ENCODE measurements at places on chromosomes 3 and 15.

- no peak for DNase-seq
These were observed 12.6 kb upstream of the GOLGA6L7 start for GRCh38 chr15:28861031-28861534.

GRCh38 chr15:92664178-92664900 lies 8.8 kb upstream of the FAM174B start:
- DNase-seq = no peak

- DNase-seq = no peak
These were observed 415.0 kb downstream of the PDCD6IP start for GRCh38 chr3:34213478-34213877.

DNA sequence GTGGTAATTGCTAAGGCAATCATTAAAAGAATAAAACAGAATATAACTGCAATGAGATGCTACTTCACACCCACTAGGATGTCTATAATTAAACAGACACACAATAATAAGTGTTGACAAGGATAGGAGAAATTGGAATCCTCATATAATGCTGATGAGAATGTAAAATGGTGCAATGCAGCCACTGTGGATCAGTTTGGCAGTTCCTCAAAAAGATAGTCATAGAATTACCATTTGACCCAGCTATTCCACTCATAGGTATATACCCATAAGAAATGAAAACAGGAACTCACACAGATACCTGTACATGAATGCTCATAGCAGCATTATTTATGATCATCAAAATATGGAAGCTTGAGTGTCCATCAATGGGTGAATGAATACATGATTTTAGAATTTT lies 9.6 kb upstream of the RNF111 start:
- DNase-seq = no peak

- DNase-seq = no peak
These were observed 53.0 kb upstream of the FGD5 start for GRCh38 chr3:14765576-14766427.

DNA sequence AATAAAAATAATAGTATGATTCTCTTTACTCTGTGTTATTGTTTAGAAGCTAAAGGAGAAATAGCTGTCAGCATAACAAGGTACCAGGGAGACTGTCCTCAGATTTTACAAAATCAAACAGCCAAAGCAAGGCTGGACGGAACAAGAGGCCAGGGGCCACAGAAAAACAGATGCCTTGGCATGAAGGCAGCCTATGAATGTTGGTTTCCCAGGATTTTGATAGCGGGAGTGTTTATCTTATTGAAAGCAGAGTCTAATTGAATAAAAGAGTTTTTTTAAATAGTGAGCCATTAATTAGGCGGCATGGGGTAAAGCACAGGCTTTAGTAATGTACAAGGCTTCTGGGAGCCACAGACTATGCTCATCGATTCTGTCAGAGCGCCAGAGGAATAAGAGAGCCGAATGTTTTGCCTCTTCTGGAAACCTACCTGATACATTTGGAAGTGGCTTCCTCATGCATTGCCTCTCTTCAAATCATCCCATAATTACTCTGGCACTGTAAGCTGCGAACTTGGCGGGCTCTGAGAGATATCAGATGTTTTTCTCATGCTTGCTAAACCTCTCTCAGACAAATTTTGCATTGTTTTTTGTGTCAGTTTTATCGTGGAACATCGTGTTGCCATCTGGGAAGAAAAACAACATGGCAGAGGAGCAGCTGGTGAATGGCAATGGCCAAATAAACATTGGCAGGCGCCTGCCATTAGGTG lies 30.4 kb upstream of the TMCO5A start:
- no peak for DNase-seq

GRCh38 chr3:7193269-7193668 lies 332.4 kb downstream of the GRM7 start:
- DNase-seq = no peak

- no peak for DNase-seq
These were observed 178.8 kb downstream of the MBNL1 start for GRCh38 chr3:152447511-152447910.

DNA sequence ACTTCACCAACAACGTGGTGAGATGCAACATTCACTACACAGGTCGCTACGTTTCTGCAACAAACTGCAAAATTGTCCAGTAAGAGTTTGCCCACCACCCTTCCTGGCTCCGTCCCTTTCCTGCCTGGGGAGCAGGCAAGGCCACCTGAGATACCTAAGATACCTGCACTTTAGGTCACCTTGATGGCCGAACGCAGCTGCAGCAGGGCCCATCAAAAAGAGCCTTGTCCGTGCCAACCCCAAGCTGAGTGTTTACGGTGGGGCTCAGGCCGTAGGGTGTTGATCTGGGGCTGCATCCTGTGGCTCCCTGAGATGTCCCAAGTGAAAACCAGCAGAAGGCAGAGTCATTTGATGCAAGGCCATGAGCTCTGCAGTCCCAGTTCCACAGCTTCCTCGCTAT lies 23.2 kb downstream of the LOXL1 start:
- DNase-seq = no peak

DNA sequence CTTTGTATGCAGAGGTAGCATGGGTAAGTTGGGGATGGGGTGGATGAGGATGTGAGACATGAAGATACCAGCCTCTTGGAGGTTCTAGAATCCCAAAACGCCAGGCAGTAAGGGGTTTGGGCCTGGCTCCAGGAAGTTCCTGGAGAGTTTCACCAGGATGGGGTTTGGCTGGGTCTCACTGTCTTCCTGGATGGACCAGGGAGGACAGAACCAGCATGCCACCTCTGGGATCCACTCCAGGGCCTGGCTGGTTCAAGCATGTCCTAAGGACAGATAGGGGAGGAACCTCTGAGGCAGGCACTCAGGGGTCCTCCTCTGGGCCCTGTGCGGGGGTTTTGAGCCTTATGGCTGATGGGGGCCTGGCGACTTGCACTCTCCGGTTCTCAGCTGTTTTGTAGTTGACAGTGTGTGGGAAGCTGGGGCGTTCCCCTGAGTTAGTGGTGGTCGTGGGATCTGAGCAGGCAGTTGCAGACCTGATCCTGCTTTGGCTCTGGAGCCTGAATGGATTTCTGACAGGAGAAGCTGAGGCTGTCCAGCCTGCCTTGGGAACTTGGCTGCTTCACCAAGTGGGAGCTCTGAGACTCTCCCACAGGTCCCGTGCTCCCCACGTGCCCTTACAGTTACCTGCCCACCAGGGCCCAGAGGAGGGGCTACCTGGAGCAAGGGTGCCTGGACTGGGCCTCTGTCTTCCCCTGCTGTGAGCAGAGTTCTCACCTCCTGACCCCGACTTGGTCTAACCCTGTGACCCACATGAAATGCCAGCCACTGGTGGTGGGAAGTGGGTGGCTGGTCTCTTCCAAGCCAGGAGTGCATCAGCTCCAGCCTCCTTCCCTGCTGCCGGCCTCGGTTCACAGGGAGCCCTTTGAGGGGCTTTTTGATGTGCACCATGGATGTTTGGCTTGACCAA lies 128.4 kb downstream of the EEFSEC start:
- DNase-seq = peak; percentile 45

- no peak for DNase-seq
These were observed 20.1 kb downstream of the C3orf80 start for GRCh38 chr3:160245261-160245800.

DNA sequence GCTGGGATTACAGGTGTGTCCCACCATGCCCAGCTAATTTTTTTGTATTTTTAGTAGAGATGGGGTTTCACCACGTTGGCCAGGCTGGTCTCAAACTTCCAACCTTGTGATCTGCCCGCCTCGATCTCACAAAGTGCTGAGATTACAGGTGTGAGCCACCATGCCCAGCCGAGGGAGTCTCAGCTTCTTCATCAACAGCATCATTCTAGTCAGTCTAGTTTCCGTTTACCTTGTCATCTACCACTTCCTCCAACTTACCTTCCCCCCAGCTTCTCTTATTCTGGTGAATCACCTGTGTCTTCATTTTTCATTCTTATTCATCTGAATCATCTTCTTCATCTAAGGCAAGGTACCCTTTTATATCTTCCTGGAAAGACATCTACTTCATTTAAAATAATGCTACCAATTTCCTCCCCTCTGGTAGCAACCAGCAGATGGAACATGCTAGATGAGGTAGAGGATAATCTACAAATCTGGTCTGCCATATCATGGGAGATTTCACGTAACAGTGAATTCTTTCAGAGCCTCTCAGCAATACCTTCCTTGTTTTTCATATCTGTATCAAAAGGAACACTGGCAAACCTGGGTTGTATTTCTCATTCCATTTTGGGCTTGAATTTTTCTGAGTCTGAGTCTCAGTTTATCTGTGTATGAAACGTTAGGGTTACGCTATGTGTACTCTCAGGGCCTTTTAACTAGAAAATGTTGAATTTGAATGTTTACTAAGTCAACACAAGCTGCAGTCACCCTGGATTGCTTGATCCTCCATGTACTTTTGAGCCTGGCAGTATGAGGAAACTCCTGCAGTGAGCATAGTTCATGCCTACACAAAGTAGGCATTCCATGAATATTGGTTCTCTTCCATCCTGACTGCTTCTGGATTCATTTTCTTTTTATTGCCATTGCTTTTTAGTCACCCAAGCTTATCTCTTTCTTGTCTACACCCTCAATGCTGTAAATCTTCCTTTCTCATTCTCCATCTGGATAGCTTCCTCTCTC lies 16.8 kb downstream of the LPP start:
- DNase-seq = no peak

DNA sequence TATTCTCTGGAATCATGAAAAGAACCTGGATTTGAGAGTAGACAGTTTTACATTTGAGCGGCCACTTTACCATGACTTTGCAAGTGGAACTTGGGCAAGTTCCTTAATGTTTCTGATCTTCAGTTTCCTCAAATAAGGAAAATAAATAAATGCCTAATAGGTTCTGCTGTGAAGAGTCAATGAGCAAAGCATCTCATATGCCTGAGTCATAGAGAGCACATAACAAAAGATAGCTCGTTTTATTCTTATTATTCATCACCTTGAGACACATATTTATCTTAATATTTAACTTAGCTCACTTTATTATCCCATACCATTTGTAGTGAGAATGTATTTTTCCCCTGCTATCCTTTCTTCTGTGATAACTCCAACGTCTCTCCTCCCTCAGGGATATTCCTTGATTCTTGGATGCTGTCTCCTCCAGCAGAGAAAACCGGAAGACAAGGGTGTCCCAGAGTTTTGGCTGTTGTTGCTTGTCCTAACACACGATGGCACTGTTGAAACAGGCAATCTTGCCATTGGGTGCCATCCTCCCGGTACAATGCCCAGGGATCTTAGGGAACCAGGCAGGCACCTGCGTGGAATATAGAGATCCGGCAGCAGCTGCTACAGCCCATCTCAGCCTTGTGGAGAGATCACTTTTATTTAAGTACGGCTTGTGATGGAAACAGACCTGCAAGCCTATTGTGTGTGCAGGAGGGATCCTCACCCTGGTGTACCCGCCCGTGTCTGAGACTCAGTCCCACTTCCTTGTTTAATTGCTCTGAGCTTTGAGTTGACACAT lies 33.3 kb upstream of the VPS33B start:
- DNase-seq = peak; percentile 77

GRCh38 chr3:73611176-73611575 lies 13.6 kb downstream of the PDZRN3 start:
- no peak for DNase-seq

- DNase-seq = peak; percentile 97
These were observed at the start of gene PIAS1 for GRCh38 chr15:68053701-68054627. Gene PIAS1 (plus strand): TSS chr15:68054315. CDS start chr15:68054327, 12 bp downstream.

DNA sequence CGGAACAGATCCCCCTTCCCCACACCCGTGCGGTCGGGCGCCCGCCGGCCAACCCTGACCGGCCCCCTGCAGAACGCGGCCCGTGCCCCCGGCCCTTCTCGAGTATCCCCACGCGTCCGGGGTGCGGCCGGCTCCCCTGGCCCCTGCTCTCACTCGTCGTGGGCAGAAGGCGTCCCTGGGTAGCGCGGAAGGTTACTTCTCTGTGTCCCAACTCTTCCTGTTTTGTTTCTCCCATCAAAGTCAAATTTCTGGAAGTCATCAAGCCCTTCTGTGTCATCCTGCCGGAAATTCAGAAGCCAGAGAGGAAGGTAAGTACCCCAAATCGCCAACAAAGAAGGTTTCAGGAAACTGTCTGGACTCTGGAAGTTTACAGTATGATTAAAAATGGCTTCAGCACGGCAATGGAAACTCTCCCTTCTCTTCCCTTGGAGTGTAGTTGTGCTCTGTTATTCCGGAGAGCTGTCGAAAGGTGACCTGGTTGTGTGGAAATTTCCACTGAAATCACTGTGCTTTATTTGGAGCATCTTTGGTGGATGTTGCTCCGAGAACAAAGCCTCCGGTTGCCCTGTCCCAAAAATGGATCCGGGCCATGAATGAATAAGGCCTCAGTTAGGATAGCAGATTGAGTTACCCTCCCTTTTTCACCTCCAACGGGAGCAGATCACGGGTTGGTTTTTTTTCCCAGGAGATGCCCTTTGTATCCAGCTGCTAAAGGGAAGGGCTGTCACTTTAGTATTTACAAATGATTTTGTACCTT lies 536 bp downstream of the SEC61A1 start:
- DNase-seq = no peak

DNA sequence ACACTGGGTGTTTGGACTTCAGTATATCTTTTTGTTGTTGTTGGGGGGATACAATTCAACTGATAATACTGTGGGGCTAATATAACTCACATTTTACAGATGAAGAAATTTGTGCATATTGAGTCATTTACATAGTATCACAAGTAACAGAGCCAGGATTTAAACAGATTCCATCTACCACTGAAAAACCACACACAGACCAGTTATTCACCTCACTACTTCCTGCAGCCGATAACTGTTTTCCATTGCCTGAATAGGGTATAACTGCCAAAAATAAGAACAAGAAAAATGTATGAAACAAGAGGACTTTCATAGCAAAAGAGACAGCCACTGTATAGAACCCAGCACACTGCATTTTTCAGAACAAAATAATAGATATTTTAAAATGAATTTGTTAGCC lies 215.8 kb upstream of the CNTN6 start:
- no peak for DNase-seq
